ENCODE measurements at places on chromosomes 16 and 17.

GRCh38 chr17:47280072-47280811 is 26.6 kb downstream of the ITGB3 start:
- peak; percentile 70 for DNase-seq

DNA sequence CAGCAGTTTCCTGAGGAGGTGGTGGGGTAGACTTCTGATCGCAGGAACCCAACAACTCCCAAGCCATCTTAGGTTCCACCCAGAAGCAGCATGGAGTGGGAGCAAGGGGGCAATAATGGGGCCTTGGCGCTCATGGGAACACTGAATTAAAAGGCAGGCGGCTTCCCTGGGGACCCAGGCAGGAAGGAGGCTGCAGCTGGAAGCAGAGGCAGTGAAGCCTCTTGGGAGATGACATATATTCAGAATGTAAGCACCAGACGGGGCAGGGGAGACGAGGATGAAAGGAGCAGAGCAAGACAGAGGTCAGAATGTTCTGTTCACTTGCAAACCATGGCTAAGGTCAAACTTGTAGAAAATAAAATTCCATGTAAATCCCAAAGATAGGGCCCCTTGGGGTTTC is 2.9 kb downstream of the HIGD1B start:
- DNase-seq: no peak

DNA sequence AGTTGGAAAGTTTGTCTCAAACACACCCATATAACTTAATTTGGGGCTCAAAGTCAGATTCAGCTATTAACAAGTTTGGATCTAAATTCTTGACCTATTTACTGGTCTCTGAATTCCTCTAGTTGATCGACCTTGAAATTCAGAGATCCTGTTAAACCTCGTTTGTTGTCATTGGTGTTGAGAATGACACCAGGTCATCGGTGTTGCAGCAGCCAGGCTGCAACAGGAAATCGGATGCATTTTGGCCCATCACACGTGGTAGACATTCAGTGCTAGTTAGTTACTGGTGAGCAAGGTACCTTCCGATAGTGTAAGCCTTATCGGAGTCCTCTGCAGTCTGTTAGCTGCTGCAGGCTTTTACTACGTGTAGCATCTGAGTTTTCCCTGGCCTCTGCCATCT is 82.3 kb downstream of the WWP2 start:
- DNase-seq: no peak

- no peak for DNase-seq
Observed at GRCh38 chr17:77167472-77168306, 26.9 kb downstream of the SEC14L1 start.

- no peak for DNase-seq
Observed at GRCh38 chr17:48994549-48995303, 2.5 kb upstream of the IGF2BP1 start.

GRCh38 chr16:3025032-3026002 is 1.5 kb downstream of the THOC6 start:
- DNase-seq: no peak

DNA sequence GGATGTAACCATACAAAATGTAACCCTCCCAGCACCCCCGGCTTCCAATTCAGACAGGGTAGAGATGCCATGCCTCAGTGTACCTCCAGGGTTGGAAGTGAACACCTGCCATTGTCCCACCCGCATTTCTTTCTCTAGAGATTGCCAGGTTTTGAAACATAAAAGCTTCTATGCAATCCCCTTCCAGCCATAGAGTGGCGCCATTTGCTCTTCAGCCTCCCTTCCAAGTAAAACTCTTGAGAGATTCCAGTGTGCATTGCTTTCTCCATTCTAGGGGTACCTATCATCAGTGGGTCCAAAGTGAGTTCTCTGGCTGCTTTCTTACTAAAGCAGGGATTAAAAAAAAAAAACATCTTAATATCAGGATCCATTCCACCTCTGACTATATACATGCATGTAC is 133.1 kb upstream of the RPL38 start:
- no peak for DNase-seq

GRCh38 chr17:13067629-13068303 is 49.9 kb upstream of the ELAC2 start:
- DNase-seq: no peak

GRCh38 chr16:85602402-85603202 is 10.5 kb upstream of the GSE1 start:
- no peak for DNase-seq

- DNase-seq: no peak
Observed at GRCh38 chr17:62802561-62803205, 5.4 kb downstream of the MARCHF10 start.

DNA sequence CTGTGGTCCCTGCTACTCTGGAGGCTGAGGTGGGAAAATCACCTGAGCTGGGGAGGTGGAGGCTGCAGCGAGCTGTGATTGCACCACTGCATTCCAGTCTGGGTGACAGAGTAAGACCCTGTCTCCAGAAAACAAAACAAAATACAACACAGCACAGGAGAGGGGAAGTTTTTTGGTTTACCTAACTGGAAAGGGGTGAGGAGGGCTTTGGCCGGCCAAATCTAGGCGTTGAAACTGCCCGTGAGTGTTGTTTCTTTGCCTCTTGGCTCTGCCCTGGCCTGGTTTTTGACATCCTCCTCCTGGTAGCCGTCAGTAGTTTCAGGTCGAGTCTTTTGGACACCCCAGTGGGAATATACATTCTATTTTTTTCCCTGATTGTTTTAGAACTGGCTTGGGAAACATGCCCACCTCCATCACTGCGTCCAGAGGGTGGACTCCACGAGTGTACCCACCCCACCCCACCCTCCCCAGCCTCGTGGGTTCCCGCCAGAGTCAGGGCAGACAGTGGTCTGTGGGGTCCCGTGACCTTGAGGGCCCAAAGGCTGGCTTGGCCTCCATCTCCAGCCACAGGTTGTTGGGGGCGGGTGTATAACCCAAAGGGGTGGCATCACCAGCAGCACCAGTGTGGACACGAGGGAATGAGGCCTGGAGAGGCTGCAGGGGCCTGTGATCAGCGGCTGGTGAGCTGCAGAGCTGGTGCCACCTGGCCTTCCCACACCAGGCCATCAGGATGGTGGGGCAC is 42.7 kb downstream of the NT5M start:
- DNase-seq: no peak
